NCI-H187 treated with DMSO at 0.1 percent for 48 hours (cell line): ENCODE measurements at places on chromosomes 13 and 19.

DNA sequence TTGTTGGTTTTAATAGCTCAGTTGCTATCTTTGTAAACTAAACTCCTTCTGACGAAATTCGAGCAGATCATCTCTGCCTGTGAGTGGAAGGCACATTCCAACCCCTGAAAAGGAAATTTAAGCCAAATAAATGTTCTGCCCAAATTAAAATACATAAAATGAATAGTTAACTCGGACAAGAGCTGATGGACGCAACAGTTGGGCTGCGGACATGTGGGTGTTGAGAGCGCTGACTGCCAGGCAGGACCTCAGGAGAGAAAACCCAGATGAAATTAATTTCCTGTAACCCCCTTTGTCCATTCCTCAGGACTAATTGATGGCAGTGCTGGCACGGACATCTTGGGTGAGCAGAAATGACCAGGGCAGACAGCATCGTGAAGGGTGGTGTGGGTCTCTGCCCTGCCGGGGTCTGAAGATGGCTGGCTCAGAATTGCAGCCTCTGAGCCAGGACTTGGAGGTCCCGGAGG lies 86.5 kb downstream of the TSHZ3 start:
- DNase-seq = no peak

DNA sequence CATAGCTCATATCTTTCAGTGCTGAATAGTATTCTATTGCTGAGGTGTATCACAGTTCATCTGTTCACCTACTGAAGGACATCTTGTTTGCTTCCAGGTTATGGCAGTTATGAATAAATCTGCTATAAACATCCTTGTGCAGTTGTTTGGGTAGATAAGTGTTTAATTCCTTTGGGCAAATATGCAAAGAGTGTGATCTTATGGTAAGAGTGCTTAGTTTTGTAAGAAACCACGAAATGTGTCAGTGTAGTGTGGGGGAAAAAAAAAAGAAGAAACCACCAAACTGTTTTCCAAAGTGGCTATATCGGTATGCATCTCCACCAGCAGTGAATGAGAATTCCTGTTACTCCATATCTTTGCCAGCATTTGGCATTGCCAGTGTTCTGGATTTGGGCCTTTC lies 93.3 kb downstream of the PIBF1 start:
- no peak for DNase-seq

DNA sequence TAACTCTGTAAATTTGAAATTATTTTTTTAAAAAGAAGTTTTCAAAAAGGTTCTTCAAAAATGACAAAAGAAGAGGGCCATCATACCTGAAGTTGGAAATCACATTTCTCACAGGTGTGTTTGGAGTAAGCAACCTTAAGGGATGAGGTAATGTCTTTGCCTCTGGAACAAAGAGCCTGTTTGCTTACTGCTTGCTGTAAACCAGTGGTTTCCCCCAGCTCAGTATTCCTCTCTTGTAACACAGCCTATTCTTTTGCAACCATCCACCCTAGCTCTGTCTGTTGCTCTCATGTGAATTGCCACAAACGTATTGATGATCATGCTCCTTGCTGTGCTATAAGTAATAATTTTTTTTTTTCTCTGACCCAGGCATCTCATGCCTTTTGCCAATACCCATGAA lies 38.1 kb downstream of the UCHL3 start:
- no peak for DNase-seq

DNA sequence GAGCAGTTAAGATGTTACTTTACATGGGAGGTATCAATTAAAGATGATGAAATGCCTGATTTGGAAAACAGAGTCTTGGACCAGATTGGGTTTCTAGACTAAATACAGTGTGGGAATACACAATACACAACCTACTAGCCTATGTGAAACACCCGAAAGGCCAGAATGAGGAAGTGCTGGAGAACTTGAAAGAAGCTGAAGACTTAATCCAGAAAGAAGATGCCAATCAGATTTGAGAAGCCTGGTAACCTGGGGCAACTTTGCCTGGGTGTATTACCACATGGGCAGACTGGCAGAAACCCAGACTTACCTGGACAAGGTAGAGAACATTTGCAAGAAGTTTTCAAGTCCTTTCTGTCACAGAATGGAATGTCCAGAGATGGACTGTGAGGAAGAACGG lies 43.2 kb downstream of the N4BP2L1 start:
- DNase-seq = no peak

DNA sequence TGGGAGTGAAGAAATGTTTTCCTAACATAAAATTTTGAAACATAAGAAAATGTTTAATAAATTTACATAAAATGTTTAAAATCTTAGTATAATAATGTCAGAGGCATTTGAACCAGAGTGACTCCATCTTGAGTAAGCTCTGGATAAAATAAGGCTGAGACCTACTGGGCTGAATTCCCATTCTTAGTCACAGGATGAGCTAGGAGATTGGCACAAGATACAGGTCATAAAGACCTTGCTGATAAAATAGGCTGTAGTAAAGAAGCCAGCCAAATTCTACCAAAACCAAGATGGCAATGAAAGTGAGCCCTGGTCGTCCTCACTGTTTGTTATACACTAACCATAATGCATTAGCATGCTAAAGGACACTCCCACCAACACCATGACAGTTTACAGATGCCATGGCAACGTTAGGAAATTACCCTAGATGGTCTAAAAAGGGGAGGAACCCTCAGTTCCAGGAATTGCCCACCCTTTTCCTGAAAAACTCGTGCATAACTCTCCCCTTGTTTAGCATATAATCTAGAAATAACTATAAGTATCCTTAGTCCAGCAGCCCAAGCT lies 1184.0 kb downstream of the UQCRFS1 start:
- no peak for DNase-seq

GRCh38 chr19:39469036-39469435 lies 11.6 kb upstream of the TIMM50 start:
- no peak for DNase-seq
